Breast epithelium (tissue), 4 donors: ENCODE measurements at places on chromosomes 2 and 18. TPM values are rescaled to one million over a fixed set of nuclear protein-coding genes. Genes with fewer than 3 reads are reported as not detected.

TEX44 gene
- total RNA-seq = not detected

FEV gene
- total RNA-seq = not detected

HOXD1 gene
- total RNA-seq = 1.3 TPM

POMC gene
- total RNA-seq = 10.7 TPM

- DNase-seq = no peak
Observed at GRCh38 chr2:101794141-101794540, 96.6 kb downstream of the MAP4K4 start.

- DNase-seq = no peak
Observed at GRCh38 chr2:24065341-24065740, 10.8 kb downstream of the SF3B6 start.

TRPM8 gene
- not detected for total RNA-seq

PROKR1 gene
- total RNA-seq = not detected

DNA sequence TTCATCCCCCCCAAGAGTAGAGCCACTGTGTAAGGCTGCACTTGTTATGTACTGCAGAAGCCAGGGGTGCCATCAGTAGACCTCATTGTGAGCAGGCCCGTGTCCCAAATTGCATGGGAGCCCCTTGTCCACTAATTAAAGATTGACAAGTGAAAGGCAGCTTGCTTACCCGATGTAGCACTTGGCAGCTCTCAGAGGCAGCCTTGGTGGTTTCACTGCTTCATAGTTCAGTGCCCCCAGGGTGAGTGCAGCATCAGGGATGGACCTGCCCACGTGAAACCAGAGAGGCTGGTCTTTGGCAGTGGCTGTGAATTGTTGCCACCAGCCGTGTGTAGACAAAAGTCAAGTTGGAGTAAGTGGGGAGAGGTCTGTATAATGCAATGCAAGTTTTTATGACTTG lies 13.3 kb downstream of the TUBB6 start:
- DNase-seq = no peak

GRCh38 chr2:173659509-173659908 lies 304.8 kb downstream of the CDCA7 start:
- no peak for DNase-seq

- peak; percentile 61 for DNase-seq
Observed at GRCh38 chr2:237692601-237693290, 65.4 kb downstream of the LRRFIP1 start.

DNA sequence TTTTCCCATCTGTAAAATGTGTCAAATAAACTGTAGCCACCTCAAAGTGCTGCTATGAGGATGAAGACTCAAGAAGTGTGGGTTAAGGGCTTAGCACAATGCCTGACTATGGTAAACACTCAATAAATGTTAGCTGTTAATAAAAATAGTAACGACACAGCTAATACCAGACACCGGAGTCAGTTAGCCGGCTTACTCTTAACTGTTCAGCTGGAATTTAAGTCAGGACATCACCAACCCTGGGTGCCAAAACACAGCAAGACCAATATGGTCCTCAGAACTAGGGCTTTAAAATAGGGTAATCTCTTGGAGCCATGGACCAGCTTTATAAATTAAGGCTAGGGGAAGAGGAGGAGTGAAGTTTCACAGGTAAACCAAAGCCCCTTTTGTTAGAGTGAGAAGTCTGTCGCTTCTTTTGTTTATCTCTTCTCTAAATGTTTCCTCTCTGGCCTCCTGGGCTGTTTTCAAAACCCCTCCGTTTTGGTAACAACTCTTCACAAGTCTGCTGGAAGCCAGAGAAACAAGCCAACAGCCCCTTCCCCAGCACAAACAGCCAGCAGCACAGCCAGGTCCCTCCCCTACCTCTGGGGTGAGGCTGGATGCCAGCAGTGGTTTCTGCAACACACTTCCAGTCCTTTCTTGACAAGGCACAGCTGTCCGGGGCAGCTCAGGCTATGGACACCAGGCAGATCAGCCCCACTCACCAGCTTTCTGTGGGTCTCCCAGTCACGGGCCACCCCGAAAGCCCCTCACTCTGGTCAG lies 13.8 kb upstream of the FZD7 start:
- DNase-seq = no peak

DNA sequence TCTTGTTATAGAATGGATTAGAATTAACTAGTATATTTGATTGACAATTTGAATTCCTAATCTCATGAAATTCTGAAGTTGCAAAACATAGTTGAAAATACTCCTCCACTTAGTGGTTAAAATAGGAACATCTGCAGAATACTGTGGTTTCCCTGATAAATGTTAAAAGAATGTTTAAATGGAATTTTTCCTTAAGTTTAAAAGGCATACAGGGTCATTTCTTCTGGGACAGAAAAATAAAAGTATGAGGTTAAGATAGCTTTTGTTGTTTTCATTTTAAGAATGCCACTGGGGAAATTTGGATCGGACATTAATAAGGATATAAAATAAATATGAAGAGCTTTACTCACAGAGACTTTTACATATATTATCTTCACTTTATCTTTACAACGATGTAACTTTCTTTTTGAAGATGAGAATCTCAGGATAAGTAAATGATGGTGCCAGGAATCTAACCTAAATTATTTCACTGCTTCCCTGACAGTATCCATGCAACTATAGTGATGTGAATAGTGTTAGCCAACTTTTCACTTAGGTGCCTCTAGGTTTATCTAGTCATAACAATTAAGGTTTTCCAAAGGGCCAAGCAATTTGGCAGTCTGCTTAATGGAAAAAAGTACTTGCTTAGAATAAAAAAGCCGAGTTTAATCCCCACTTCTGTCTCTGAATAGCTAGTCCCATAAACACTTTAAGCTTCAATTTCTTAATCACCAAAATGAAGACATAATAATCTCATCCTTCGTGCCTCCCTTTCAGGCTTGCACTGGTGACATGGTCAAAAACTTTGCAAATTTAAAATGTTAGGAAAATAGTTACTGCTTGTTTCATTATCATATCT lies 151.8 kb upstream of the STK17B start:
- no peak for DNase-seq

- DNase-seq = no peak
Observed at GRCh38 chr2:221434142-221434541, 138.0 kb downstream of the EPHA4 start.

TMEM127 gene
- 44.5 TPM for total RNA-seq

DNA sequence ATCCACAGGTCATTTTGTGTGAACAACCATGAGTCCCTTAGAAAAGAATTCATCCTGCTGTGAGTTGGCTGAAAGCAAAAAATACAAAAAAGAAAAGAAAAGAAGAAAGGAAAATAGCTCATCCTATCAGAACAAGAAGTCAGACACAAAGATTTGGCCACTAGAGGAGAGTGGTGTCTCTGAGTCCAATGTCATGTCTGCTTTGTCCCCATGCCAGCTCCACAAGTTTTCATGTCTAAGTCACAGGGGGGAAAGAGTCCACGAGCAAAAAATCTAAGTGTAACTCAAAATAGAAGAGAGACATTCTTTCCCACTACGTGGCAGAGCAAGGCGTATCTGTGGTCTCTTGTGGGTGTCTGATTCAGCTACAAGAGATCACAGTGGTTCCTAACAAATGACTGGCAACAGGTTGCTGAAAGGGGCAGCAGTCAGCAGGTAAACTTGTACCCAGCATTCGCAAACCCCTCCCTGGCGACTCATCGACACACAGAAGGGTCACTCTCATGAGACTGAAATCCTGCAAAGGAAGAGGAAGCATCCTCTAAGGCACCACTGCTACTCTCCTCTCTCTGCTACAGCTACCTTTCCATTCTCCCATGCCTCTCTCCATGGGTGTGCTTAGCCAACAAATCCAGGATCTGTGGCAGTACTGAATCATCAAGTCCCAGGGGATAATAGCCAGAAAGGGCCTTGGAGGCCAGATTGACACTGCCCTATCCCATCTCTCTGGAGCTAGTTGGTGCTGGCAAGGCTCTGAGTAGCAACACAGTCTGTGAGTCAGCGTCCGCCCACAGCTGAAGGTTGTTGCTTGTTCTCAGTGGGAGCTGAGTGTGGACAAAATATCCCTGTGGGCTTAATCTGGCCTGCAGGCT lies 123.0 kb upstream of the SLC39A10 start:
- peak; percentile 18 for DNase-seq

GRCh38 chr2:138183705-138184104 lies 219.4 kb downstream of the HNMT start:
- DNase-seq = no peak

LINC00305 gene
- not detected for total RNA-seq

DNA sequence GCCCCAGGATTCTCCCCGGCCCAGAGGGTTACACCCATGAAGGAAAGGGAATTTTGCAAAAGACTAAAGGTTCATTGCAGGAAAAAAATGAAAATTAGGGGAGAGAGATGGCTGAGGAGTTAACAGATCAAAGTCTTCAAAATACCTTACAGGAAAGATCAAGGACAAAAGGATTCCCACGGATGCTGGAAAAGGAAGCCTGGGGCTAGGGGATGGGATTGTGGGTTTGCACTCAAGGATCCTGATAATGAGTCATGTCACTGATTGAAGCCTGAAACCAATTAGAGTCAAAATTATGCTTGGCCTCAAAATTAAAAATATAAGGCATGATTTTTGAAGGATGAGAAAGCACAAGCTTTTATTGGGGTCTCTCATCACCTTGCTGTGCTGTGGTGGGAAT lies 32.6 kb upstream of the COPS8 start:
- no peak for DNase-seq

SERPINB12 gene
- not detected for total RNA-seq

- no peak for DNase-seq
Observed at GRCh38 chr2:95008306-95008705, 17.2 kb upstream of the MAL start.

GRCh38 chr2:39411181-39411944 lies 25.7 kb downstream of the MAP4K3 start:
- DNase-seq = no peak

DNA sequence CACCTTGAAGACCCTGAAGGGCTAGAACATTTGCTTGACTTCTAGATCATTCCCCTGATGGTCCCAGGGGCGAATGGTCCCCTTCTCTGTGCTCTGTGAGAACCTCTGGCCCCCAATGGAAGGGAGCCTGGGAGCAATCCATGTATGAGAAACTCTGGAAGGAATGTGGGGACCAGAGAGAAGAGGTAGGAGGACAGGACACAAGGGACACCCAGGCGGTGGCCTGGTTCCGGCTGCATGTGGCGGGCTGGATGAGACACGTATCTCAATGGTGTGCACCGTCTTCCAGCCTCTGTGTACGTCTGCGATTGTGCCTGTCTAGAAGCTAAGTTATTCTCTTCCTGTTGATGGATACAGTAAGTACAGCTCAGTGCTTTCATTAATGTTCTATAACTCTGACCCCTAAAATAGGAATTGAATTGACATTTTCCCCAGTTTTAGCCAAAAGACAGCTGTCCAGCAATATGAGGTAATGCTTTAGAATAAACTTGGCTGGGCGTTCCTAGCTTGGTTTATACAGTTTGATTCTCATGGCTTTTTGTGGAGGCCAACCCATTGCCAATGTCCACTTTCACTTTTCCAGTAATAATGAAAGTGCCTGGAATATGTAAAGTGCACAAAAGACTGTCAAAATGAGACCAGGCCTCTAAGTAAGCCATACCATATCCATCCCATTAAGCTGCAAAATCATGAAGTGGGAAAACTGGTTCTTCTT lies 30.1 kb upstream of the COPS8 start:
- no peak for DNase-seq

DNA sequence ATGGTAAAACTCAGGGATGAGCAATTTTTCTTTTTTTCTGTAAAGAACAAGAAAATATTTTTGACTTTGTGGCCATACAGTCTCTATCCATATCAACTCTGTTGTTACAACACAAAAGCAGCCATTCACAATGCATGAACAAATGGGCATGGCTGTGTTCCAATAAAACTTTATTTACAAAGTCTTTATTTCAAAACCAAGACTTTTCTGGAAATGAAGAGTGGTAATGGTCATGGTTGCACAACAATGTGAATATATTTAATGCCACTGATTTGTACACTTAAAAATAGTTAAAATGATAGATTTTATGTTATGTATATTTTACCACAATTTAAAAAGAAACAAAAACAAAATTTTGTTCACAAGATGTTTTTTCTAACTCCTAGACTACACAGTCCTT lies 1.6 kb upstream of the DSG3 start:
- DNase-seq = no peak

- DNase-seq = no peak
Observed at GRCh38 chr2:96195410-96196066, 13.1 kb downstream of the STARD7 start.

- no peak for DNase-seq
Observed at GRCh38 chr2:229715895-229716507, 1.6 kb upstream of the DNER start.

- DNase-seq = no peak
Observed at GRCh38 chr2:208224802-208225201, 30.1 kb downstream of the IDH1 start.

DNA sequence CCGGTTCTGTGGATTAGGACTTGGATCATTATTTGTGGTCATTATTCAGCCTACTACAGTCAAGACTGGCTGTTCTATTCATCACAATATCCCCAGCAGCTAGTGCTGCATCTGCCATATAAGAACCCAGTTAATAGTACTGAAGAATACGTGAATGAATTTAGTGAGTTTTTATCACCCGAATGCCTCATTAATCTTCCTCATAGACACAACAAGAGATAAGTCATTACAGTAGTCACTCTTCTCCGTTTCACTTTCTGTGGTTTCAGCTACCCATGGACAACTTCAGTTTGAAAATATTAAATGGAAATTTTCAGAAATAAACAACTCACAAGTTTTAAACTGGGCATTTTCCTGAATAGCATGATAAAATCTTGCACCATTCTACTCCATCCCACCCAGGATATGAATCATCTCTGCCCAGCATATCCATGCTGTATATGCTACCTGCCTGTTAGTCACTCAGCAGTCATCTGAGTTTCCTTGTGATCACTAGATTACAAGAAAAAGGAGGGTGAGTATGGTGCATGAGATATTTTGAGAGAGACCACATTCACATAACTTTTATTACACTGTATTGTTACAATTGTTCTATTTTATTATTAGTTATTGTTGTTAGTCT lies 363.7 kb upstream of the CHAC2 start:
- no peak for DNase-seq

DNA sequence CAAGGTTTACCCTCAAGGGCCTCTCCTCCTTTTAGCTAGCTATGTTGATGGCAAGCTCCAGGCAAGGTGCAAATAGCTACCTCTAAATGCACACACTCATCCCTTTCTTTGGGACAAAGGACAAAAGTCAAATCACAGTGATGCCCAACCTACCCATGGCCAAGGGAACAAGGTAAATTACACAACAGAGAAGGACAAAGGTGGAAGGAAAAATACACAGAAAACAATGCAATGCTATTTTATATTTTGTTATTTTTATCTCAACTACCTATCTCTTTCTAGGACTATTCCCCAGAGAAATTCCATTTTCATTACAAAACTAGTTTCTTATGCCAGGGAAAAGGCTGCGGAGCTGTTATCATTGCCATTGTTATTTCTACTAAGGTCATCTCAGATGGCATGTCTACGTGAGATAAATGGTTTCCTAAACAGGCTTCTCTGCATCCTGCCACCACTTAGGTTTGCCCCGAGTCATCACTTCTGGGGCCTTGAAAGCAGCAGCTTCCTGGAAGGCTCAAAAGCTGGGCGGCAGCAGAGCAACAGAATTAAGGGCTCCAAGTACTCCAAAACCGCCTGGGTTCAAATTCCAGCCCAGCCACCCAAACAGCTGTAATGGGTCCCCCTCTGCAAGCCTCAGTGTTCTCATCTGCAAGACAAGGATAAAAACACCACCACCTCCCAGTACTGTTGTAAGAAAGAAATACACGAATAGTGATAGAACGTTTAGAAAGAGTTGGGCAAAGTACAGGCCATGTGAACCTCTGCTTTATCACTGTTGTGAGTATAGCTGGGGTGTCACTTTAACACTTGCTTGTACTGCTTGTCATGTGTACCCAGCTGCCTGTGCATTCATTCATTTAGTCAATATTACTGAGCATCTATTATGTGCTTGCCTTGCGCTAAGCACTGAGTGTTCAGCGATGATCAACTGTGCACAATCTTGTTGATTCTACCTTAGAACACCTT lies 20.9 kb downstream of the BCL2 start:
- DNase-seq = no peak
